GM12864 (cell line): ENCODE measurements at places on chromosomes 16 and 17.

- DNase-seq, result no peak
These were observed 585 bp downstream of the MT2A start for GRCh38 chr16:56608876-56609462.

GRCh38 chr17:1467258-1467657 is 11.2 kb upstream of the CRK start:
- no peak for DNase-seq

- no peak for DNase-seq
These were observed 17.5 kb downstream of the SOCS1 start for GRCh38 chr16:11238272-11239202.

DNA sequence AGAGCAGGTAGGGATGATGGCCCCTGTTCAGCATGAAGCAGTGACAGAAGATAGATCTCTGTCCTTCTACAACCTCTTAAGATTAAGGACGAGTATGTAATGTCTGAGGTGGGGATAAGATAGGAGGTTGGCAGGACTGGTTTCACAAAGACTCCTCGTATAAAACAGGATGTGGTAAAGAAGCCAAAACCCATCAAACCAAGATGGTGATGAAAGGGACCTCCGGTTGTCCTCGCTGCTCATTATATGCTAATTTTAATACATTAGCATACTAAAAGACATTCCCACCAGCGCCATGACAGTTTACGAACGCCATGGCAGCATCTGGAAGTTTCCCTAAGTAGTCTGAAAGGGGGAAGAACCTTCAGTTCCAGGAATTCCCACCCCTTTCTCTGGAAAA is 27.3 kb downstream of the MIS12 start:
- DNase-seq, result no peak

DNA sequence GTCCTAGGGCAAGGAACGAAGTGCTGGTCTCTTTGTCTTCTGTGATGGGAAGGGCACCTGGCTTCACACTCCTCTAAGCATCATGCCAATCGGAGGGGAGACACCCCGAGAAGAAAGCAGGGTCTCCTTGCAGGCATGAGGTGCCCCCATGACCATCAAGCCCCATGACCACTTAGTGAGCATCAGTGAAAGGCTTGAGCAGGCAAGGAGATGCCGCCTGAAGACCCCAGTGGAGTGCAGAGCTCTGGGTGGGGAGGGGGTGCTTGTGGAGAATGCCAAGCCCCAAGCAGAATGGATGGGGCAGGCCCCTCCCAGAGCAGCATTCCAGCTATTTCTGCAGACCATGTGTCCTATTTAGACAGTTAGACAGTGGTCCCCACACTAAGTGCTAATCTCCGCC is 232.7 kb upstream of the TNRC6C start:
- DNase-seq, result no peak

DNA sequence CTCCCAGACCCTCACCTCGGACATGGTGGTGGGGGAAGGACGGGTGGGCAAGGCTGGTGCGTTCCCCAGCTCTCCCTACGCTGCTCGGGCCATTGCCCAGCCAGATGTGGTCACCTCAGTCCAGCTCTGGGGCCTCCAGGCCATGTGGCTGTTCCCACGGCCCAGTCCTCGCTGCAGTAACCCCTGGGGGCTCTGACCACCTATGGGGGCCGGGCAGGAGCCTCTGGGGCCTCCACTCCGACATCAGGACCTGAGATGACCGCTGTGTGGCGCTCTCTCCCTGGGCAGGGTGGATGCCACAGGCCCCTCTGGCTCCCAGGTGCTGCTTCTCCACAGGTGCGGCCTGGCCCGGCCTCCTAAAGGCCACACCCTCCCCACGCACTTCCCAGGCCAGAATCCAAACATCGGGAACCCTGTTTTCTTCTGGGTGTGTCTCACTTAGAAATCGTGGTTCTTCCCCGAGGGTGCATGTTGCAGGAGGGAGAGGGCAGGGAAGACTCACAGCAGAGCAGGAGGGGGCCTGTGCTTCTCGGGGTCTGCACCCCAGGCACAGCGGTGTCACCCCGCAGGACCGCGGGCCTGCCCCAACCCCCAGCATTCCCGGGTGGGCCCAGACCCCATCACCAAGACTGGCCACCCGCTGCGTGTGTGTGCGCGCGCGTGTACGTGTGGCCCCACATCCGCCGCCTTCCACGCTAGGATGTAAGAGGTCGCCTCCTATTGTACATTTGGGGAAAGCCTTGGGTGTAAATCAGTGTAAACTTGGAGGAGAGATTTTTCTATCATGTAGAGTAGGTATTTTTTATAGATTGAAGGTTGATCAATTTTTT is 5.9 kb upstream of the CAPN15 start:
- DNase-seq, result no peak

DNA sequence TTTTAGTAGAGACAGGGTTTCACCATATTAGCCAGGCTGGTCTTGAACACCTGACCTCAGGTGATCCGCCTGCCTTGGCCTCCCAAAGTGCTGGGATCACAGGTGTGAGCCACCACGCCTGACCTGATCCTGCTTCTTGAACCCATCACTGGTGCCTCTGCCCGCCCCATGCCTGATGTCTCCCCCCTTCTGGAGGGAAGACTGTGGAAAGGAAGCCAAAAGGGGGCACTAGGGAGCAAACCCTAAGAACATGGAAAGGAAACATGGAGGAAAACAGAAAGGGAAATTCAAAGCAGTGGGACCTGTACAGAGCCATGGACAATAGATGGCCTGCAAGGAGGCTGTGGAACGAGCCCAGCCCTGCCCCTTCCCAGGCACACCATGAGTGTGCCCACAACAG is 31.1 kb upstream of the FASN start:
- DNase-seq, result no peak

DNA sequence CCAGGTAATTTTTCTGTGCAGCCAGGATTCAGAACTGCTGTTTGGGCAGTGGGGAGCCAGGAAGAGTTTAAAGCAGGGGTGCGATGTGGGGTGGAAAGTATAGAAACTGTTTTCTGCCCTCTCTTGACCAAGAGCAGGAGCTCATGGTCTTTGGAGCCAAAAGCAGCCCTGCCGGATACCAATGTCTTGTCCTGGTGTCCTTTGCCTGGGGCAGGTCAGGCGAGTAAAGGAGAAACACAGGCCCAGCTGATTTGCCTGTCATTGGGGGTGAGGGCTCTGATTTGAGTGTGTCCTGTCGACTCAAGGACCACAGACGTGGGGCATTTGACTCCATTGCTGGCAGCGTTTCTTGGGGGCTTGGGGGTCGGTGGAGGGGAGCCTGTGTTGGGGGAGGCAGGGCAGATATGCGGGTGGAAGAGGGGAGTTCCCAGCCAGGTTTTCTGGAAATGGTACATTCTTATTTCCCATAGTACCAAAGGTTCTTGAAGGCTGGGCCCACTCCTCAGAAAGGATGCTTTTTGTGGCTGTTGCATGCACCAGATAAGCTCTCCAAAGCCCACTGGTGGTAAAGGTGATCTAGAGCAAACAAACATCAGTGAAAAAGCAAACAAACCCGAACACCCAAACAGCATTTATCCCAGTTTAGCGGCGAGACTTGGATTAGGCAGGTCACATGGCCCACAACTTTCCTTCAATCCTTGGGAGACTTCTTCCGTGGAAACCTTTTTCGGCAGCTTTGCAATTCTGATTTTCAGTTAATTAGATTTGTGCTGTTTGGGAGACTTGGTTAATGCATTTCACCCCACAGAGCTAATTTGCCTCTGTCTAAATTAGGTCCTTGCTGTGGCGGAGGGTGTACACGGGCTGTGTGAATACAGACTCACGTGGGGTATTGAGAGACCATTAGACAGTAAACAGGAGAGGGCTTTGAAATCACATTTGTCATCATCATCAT is 59.0 kb downstream of the MSI2 start:
- DNase-seq, result no peak

DNA sequence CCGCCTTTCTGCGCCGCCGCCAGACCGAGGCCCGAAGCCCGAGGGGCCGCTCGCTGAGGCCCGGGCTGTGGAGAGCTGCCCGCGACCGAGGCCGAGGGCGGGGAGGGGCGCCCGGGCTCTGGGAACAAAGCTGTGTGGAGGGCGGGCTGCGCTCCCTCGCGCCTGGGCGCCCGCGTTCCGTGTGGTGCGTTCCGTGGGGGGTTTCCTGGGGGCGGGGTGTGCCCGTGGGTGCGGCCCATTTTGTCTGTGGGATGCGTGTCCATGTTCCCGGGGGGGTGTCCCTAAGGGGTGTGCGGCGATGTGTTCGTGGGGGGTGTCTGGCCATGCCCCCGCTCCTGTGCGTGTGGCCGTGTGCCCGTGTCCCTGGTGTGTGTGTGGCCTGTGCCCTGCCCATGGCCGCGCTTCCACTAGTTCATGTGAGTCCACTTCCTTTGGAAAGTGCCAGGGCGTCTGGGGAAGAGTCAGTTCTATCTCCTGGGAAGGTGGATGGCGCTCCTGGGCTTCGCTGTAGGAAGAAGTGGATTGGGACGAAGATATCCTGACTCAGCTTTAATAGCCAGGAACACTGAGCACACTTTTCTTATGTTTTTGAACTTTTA is 520 bp downstream of the JPT2 start:
- DNase-seq, result no peak

DNA sequence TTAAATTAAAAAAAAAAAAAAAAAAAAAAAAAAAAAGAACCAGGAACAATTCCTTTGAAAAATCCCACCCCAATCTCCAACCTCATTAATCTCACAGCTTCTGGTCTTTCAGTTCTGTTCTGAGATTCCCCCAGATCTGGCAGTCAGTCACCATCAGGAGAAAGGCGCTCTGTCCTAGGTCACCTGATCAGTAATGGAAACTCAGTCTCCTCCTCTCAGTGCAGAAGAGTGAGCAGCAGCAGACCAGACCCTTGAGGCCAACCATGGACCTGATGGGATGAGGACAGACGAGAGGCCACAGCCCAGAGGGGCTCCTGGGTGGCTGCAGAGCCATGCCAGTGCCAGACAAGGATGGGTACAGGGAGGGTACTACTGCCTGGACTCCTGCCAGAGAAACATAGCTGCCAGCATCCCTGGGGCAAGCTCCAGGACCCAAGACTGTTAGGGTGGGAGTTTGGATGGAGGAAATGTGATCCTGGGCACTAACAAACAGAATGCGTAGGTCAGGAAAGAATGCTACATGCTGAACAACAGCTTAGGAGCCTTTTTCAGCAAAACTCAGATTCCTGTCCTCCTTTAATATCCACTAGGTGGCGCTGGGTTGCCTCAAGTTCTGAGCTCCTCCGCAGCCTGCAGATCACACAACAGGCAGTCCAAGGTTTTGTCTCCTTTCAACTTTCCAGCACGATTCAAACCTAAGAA is 28.7 kb downstream of the MPG start:
- peak; percentile 51 for DNase-seq

- DNase-seq, result no peak
These were observed 11.2 kb upstream of the ACSF2 start for GRCh38 chr17:50414808-50415207.

GRCh38 chr17:32136856-32137255 is 5.4 kb upstream of the RHOT1 start:
- DNase-seq, result no peak

DNA sequence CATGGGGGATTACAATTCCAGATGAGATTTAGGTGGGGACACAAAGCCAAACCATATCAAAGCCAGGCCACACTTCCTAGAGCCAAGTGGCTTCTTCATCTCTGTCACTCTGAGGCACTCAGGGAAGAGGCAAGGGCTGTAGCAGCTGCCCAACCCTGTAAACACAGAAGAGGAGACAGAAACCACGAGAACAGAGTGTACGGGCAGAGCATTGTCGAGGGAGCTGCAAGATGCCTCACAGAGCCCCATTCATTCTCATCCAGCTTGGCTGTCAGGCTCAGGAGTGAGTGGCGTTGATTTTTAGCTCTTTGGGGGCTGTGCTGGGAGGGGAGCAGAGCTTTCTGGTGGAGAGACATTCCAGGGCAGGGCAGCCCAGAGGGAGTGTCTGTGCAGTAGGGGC is 117.2 kb upstream of the SALL1 start:
- no peak for DNase-seq

DNA sequence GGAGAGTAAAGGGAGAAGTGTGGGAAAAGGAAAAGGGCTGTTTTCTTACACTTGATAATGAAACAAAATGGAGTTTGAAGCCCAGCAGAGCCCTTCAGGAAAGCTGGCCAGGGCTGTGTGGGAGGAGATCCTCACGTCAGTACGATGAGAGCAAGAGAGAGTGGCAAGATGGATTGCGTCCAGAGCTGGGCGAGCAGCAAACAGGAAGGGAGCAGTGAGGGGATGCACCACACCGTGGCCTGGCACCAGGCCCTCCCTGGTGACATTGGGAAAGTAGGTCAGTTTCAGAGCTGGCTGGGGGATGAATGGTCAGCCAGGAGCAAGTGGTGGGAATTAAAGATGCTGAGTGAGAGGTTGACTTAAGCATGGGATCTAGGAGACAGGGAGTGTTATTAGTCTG is 273.6 kb downstream of the GRIN2A start:
- DNase-seq, result no peak

GRCh38 chr17:6755281-6755680 is 565 bp upstream of the XAF1 start:
- no peak for DNase-seq

GRCh38 chr17:19242323-19242722 is 5.2 kb downstream of the EPN2 start:
- no peak for DNase-seq

- DNase-seq, result no peak
These were observed 42.4 kb upstream of the MRPS23 start for GRCh38 chr17:57892146-57892819.

- DNase-seq, result no peak
These were observed 51.4 kb downstream of the WSB1 start for GRCh38 chr17:27345141-27345904.

- DNase-seq, result no peak
These were observed 66.0 kb downstream of the GNAO1 start for GRCh38 chr16:56257239-56257638.

DNA sequence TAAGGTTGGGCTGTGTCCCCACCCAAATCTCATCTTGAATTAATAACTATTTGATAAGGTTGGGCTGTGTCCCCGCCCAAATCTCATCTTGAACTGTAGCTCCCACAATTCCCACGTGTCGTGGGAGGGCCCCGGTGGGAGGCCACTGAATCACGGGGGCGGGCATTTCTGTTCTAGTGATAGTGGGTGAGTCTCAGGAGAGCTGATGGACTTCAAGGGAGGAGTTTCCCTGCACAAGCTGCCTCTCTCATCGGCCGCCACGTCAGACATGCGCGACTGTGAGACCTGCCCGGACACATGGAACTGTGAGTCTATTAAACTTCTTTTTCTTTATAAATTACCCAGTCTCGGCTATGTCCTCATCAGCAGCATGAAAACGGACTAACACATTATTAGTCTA is 44.9 kb upstream of the METRNL start:
- no peak for DNase-seq

DNA sequence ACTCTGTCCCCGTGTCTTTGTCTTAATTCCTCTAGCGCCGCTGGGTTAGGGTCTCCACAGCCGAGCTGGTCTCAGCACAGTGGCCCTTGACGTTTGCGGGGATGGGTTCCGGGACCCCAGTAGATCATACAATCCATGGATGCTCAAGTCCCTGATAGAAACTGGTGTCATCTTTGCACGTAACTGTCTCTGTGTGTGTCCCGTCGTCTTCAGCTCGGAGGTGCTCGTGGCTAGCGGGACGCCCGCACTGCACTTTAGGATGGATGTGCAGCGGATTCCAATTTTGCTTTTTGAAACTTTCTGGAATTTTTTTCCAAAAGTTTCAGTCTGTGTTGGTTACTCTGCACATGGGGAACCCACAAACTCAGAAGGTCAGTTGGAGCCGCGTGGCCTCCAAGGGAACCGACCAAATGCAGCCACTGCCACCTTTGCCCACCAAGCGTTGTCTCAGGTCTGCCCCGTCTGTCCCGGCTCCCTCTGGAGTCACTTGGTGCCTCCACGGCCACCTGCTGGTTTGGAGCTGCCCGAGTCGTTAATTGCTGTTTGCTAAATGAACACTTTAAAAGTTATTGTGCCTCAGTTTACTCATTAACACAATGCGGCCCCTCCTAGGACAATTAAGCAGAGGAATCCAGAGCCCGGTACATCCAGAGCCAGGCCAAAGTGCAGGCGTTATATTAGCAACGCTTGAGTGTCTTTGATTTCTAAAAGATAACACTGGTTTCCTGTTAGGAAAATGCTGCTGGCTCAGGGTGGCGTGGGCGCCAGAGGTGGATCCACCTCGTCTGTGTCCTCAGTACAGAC is 5.3 kb upstream of the DPEP1 start:
- DNase-seq, result no peak
